ENCODE measurements at places on chromosomes 5 and 9. TPM values are rescaled to one million over a fixed set of nuclear protein-coding genes. Genes with fewer than 3 reads are reported as not detected.

The SIT1 gene
- total RNA-seq, result not detected

The ARHGEF37 gene
- 8.9 TPM for total RNA-seq

The SPATA31E1 gene
- total RNA-seq, result not detected

The NME5 gene
- 1.7 TPM for total RNA-seq

The PCDHAC1 gene
- 3.3 TPM for total RNA-seq

The SH2D3C gene
- 19.3 TPM for total RNA-seq

The ZFP37 gene
- 7.0 TPM for total RNA-seq

The NDUFA8 gene
- total RNA-seq, result 48.5 TPM

The LCP2 gene
- total RNA-seq, result not detected

The SPINK13 gene
- not detected for total RNA-seq

The GLRA1 gene
- not detected for total RNA-seq

The FABP6 gene
- not detected for total RNA-seq

The C1QTNF2 gene
- total RNA-seq, result 0.16 TPM

The CENPP gene
- total RNA-seq, result 13.1 TPM

The PRDM9 gene
- total RNA-seq, result not detected

The MARVELD2 gene
- 0.71 TPM for total RNA-seq

The KLHL9 gene
- total RNA-seq, result 35.2 TPM

The NMUR2 gene
- not detected for total RNA-seq

The LEAP2 gene
- 0.78 TPM for total RNA-seq

The MYO10 gene
- 89.5 TPM for total RNA-seq

The BTNL8 gene
- not detected for total RNA-seq

The C9orf153 gene
- 0.40 TPM for total RNA-seq

The FBN2 gene
- total RNA-seq, result 1,312 TPM

The SPINK7 gene
- not detected for total RNA-seq

The PCDHB10 gene
- total RNA-seq, result 7.8 TPM

The SAXO1 gene
- not detected for total RNA-seq

The TXNDC8 gene
- total RNA-seq, result not detected

The IRF1 gene
- 58.9 TPM for total RNA-seq

The GDA gene
- total RNA-seq, result not detected

The PAEP gene
- not detected for total RNA-seq

The ACOT12 gene
- total RNA-seq, result not detected

The CMBL gene
- total RNA-seq, result 24.2 TPM

The CEMIP2 gene
- 20.9 TPM for total RNA-seq

The FGF10 gene
- total RNA-seq, result not detected

The TMEM174 gene
- not detected for total RNA-seq

The GCNT4 gene
- 2.1 TPM for total RNA-seq

The LVRN gene
- total RNA-seq, result 0.68 TPM
